ENCODE measurements at places on chromosomes 12 and 14. TPM values are rescaled to one million over a fixed set of nuclear protein-coding genes. Genes with fewer than 3 reads are reported as not detected.

The AQP2 gene
- not detected for polyA plus RNA-seq

The IFI27 gene
- polyA plus RNA-seq, result 2.4 TPM

The GSG1 gene
- polyA plus RNA-seq, result 6.4 TPM

The LRTM2 gene
- 0.81 TPM for polyA plus RNA-seq

The GARIN6 gene
- polyA plus RNA-seq, result not detected

The CSRP2 gene
- 28.7 TPM for polyA plus RNA-seq

The TPCN1 gene
- polyA plus RNA-seq, result 36.9 TPM

The PLBD1 gene
- polyA plus RNA-seq, result 20.0 TPM

The DYNC1H1 gene
- 229 TPM for polyA plus RNA-seq

The KRT77 gene
- polyA plus RNA-seq, result not detected

The TAS2R7 gene
- not detected for polyA plus RNA-seq

The SUDS3 gene
- polyA plus RNA-seq, result 29.3 TPM

The PRH2 gene
- polyA plus RNA-seq, result 0.33 TPM

The GLRX5 gene
- polyA plus RNA-seq, result 48.6 TPM

The METTL1 gene
- 24.4 TPM for polyA plus RNA-seq

The RSRC2 gene
- 118 TPM for polyA plus RNA-seq

The GLIPR1L1 gene
- polyA plus RNA-seq, result 0.20 TPM

The TMEM233 gene
- polyA plus RNA-seq, result 6.4 TPM

The ZNF605 gene
- polyA plus RNA-seq, result 12.4 TPM

The NEUROD4 gene
- not detected for polyA plus RNA-seq

The COL2A1 gene
- 16.9 TPM for polyA plus RNA-seq

The TSPAN19 gene
- 0.28 TPM for polyA plus RNA-seq

The YBX3 gene
- polyA plus RNA-seq, result 1,060 TPM

The SLC4A8 gene
- polyA plus RNA-seq, result 0.65 TPM

The PRB2 gene
- not detected for polyA plus RNA-seq

The MYO1A gene
- polyA plus RNA-seq, result 0.23 TPM

The SLC35E3 gene
- polyA plus RNA-seq, result 19.2 TPM

The DNAAF2 gene
- polyA plus RNA-seq, result 7.3 TPM

The ACRBP gene
- 2.0 TPM for polyA plus RNA-seq

All from forelimb muscle (tissue), 1 donor.